CD8-positive, alpha-beta T cell (primary cell): ENCODE measurements at places on chromosomes 13 and 19.

DNA sequence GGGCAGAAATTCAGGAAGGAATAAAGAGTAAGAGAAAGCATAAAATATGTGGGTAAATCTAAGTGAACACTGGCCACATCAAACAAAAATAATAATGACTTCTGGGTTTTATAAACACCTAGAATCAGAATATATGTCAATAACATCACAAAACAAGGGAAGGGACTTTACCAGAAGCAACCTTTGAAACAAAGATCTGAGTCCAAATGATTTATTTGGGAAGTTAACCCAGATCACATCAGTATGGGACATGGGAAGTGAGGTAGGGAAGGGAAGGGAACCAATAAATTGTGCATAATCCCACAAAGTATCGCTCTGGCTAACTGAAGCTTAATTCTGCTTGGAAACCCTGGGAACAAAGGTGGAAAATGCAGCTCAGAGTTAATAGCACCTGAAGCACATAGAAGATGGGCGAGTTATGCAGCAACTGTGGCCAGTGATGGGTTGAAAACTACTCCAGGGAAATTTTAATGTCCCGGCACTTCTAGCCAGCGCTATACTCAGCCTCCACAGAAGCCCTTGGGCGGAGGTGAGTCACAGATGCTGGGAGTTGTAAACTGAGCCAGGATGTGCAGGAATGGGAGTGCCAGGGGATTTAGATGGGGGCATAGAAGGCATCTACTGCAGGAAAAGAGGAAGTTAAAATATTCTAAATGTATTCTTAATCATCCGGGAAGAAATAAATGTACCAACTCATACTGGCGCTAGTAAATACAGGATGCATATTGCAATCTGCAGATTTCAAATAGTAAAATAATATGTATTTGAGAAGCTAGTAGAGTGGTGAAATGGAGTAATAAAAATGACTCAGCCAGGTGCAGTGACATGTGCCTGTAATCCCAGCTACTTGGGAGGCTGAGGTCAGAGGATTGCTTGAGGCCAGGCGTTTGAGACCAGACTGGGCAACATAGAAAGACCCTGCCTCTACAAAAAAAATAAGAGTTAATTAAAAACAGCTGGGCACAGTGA lies 34.2 kb upstream of the CEBPG start:
- DNase-seq, result no peak

- DNase-seq, result no peak
These were observed 132.5 kb upstream of the ARGLU1 start for GRCh38 chr13:106700439-106700838.

DNA sequence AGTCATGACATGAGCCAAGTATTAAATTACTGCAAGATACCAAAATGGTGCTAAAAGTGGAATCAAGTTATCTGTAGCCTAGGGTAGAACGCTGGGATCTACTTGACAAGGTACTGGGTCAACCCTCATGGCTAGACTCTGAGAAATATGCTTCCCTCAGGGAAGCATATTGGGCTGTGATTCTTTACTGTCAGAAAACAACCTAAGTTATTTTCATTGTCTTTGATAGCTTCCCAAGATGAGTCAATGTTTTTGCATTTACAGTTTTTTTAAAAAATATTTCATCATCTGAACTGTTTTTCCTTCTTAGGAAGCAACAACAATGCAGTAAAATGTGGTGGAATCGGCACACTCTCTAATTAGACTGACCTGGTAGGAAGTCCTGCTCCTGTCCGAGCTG lies 218.0 kb downstream of the RGCC start:
- DNase-seq, result no peak

DNA sequence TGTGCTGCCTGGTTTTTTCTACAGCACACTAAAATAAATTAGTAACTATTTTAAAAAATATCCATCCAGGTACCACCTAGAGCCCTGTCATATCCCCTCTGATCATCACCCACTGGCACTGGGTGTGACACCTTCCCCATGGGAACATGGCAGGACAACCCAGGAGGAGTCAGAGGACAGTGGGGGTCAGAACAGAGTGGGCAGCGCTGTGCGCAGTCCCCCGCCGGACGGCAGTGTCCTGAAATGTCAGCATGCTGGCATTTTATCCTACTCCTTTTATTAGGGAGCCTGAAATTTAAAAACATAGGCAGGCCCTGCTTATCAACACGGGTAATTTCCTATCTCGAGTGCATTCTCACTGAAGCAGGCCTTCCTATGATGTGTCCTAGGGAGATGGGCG lies 42.1 kb upstream of the GAS6 start:
- no peak for DNase-seq

DNA sequence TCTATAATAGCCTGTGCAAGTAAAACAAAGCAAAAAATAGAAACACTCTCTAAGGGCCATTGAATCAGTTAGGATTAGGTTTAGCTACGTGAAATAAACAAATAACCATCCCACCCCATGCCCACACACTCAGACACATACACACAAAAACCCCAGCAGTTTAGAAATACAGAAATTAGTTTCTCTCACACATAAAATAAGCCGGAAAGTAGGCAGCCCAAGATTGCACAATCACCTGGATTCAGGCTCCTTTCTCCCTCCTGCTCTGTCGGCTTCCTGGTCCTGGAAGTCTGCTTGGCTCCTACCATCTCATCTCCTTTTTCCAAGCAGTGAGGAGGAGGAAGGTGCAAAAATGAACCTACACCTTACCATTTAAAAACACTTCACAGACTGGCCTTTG lies 22.6 kb upstream of the USP12 start:
- DNase-seq, result no peak

DNA sequence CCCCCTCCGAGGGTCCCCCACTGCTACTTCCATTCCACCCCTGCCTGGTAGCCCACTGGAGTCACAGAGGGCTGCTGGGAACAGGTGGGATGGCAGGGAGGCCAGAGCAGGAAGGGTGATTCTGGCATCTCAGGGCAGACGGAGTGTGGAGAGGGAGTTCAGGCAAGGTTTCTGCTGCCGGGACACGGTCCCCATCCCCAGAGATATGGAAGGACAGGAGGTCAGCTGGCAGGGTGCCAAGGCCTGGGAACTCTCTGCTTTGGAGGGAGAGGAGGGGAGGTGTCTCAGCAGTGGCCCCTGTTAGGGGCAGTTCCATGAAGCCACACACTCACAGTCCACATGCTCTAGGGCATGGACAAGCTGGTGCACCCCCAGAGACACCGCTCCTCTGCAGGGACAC lies 68.1 kb downstream of the CHST8 start:
- DNase-seq, result no peak

DNA sequence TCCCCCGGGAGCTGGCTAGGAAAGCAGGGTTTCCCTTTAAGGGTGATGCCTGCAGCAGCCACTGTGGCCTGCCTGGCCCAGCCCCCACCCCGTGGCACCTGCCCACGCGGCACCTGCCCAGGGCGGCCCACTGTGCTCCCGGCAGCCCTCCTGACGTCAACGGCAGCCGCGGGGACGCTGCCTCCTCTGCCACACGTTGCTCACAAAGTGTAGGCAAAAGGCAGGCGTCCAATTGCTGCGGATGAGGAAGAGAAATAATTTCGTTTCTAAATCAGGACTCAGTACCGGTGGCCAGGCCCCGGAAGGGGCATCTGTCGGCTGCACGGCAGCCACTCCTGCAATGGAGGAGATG lies 122.3 kb downstream of the URI1 start:
- DNase-seq, result no peak

DNA sequence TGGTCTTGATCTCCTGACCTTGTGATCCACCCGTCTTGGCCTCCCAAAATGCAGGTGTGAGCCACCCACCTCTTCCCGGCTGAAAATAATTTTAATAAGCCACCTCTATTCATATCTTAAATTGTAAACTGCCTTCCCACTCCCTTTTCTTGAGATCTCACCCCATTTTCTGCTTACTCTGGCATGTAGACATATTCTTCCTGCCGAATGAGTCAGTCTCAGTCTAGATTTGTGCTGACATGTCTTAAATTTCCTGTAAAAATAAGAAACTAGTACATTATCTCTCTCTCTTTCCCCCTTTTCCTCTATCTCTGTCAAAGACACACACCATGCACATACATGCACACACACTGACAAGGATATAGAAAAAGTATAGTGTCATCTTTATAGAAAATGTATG lies 60.9 kb downstream of the THSD1 start:
- DNase-seq, result no peak

DNA sequence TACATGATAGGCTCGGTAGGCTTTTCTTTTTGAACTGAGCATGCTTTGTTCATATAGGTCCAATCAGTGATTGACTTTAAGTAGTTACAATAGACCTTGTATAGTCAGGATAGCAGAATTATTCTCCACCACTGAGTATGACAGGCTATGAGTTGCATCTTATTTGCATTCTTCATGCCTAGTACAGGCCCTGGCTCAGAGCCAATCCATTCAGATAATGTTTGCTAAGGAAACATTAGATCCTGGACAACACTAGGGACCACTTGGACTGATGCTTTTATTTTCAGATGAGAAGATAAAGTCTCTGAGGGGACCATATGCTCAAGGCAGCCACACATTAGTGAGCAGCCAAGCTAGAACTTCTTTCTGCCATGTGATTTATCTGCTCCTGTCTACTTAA lies 133.9 kb downstream of the KL start:
- DNase-seq, result no peak

DNA sequence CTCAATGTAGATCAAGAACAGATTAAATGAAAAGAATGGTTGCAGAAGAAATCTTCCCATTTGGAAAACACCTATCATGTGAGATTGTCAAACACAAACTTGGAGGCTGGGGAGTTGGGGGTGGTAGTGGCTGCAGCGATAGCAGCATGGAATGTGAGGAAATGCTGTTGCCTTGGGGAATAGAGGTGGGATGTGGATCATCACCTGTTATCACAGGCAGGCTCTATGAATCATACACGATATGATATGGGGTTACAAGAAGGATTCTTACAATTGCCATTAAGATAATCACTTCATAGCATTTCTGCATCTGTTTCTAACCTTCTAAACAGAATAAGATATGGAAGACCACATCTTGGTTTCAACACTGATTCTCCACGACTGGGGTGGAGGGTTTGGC lies 88.7 kb downstream of the RNASEH2B start:
- no peak for DNase-seq

DNA sequence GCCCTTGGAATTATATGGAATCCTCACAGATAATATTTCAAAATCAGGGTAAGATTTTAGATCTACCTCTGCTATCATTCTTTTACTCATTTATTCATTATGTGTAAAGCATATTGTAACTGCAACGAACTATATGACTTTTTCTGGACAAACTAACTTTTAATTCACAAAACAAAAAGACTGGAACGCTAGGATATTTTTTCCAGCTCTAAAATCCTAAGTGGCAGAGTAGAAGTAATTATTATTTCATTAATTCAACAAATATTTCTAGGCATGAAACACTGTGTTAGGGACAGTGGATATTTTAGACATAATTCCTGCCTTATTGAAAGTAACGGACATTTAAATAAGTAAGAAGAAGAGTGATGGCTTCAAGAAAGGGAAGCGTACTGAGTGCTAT lies 26.9 kb upstream of the SOX21 start:
- DNase-seq, result no peak

DNA sequence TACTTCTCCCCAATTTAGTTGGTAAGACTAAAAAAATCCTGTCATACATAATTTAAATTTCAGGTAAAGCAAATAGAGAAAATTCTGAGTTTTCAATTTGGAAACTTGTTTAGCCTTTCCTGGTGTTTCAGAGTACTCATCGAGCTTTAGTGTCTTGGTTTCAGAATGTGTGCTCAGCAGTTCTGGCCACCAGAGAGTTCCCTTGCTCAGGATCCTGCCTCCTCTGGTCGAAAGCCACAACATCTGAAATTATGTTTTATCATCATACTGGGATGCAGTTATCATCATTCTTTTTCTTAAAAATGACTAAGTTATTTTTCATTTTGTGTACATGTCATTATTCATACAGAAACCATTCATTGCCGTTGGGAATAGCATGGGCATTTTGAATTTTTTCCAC lies 263.2 kb upstream of the SPRY2 start:
- no peak for DNase-seq

- no peak for DNase-seq
These were observed 897 bp downstream of the ETHE1 start for GRCh38 chr19:43525836-43526771.

DNA sequence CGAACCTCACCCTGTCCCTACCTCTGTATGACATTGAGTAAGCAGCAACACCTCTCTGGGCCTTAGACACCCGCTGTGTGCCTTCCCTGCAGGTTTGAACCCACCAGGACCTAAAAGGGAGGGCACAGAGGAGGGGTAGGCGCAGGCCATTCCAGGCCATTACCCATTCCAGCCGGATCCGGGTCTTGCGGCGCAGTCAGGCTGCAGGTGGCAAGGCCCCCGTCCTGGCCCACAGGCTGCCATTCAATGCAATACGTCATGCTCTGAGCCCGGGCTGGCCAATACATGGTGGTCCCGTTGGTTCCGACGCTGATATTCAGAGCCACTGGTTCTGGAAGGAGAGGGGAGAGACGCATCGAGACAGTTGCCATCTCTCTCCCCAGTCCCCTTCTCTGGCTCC lies 17.4 kb downstream of the IL12RB1 start:
- no peak for DNase-seq

- DNase-seq, result no peak
These were observed 848 bp upstream of the CEBPA start for GRCh38 chr19:33302974-33303790.

GRCh38 chr13:71860547-71861138 lies 6.4 kb downstream of the DACH1 start:
- no peak for DNase-seq

GRCh38 chr19:50679177-50680125 lies 30.2 kb downstream of the C19orf81 start:
- peak; percentile 52 for DNase-seq

DNA sequence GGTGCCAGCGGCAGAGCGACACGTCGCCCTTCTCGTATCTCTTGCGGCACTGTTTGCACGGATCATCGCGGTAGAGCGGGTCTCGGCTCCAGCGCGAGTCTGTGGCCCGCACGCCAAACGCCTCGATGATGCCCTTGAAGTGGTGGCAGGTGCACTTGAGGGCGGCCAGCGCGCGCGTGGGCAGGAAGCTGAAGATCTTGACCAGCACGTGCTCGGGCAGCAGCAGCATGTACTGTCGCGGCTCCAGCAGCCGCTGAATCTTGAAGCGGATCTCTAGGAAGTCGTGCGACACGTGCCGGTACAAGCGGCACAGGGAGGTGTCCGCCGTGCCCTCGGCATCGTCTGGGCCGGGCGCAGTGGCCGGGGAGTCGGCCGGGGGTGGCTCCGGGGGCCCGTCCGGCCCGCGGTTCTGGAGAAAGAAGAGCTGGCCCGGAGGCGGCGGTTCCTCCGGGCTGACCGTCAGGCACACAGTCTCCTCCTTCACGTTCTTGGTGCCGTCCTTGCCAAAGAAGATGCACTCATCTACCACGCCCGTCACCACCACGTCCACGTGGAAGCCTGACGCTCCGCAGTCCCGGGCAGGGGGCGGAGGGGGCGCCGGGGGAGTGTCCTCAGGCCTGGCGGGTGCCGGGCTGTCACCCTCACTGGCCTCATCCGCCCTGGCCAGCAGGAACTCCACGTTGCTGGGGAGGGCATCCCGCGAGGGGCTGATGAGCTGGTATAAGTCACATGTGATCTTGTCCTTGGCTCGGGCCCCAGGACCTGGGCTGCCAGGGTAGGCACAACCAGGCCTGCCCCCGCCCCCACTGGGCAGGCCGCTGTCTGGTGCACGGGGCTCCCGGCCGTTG lies 18.6 kb downstream of the FBXO46 start:
- DNase-seq, result no peak

GRCh38 chr13:30718661-30719524 lies 16.4 kb upstream of the ALOX5AP start:
- no peak for DNase-seq

- DNase-seq, result no peak
These were observed 483.0 kb downstream of the DCT start for GRCh38 chr13:93996481-93996880.

GRCh38 chr19:16078759-16079707 lies 2.7 kb downstream of the TPM4 start:
- DNase-seq, result peak; percentile 69

GRCh38 chr13:71699342-71699741 lies 167.7 kb downstream of the DACH1 start:
- no peak for DNase-seq
